ENCODE measurements at places on chromosomes 7 and 10.
A peak's percentile ranks its signal among the peaks of the same experiment; 100 is the strongest.

DNA sequence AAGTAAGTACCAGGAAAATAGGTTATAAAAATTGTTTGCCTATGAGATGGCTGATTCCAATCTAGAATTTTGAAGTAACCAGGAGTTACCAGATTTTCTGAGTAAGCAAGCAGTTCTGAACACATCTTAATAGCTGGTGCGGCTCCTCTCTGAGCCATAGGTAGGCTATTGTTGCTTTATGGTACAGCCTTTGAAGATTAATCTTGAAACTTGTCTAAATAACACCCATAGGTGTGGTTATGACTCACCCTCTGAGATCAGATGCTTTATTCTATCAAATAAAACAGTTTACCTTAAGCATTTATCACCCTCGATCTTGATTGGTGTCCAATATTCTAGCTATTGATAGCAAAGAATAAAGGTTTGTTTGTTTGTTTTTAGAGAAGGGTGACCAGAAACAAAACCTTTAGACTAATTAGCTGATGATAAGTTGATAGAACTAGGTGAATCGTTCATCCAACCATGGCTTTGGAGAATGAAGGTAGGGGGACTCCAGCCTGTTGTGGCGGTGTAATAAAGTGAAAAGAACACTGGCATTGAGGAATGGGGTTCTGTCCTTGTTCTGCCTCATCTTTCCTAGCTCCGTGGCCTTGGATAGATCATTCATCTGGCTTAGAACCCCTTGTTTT, 72.2 kb downstream of the VTI1A start:
- no peak for DNase-seq

DNA sequence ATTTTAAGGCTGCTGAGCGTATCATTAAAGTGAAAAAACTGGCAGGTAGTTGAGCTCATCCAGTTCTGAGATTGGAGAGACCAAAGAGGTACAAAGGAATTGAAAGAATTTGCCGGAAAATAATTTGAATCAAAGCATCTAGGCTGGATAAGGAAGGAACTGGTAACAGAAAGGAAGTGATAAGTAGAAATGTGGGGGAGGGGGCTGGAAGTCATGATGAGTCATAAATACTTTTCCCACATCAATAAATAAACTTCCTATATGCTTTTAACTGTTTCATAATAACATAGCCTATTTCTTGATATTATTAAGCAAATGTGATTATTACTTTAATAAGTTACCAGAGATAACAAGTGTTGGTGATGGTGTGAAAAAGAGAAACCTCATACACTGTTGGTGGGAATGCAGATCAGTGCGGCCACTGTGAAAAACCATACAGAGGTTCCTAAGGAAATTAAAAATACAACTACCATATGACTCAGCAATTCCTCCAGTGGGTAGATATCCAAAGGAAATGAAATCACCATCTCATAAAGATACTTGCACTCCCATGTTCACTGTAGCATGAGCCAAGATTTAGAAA, 27.0 kb downstream of the ZNF438 start:
- DNase-seq: no peak

- no peak for DNase-seq
These were observed 96.1 kb upstream of the PPP2R2D start for GRCh38 chr10:131804551-131805295.

- DNase-seq: no peak
These were observed 201.8 kb downstream of the CELF2 start for GRCh38 chr10:11219431-11219830.

GRCh38 chr7:108589874-108590273, 20.2 kb downstream of the DNAJB9 start:
- no peak for DNase-seq

- DNase-seq: peak; percentile 76
These were observed 639 bp downstream of the TSPAN13 start for GRCh38 chr7:16753932-16754855.

DNA sequence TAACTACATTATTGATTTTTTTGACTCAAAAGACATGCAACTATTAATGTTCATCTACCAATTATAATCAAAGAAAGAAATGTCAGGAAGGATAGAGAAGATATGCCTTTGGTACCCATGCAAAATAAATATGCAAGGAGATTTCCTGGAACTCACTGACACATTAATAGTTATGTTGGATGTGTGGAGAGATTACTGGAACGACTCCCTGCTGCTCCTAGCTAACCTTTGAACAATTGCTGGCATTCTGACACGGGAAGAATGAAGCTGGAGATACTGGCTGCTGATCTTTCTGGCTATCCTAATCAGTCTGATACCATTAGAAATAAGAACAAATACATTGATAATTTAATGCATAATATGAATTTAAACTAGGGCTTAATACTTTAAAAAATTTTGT, 507.9 kb upstream of the NRG3 start:
- DNase-seq: no peak

DNA sequence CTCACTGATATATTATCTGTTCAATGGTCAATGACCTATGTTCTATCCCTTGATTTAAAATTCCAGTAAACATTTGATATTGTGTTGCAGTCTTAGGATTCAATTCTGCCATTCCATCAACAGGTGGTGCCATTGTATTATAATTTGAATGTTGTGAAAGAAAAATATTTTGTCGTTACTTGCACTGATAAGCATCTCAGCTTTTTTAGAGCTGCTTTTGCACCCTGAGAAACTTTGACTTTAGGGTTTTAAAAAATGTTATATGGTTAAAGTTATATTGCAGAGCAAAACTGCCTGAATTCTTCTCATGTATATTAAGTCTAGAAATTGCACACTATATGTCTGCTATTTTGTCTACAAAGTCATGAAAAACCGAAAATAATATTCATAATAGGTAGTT, 18.8 kb upstream of the MINDY3 start:
- DNase-seq: peak; percentile 70

DNA sequence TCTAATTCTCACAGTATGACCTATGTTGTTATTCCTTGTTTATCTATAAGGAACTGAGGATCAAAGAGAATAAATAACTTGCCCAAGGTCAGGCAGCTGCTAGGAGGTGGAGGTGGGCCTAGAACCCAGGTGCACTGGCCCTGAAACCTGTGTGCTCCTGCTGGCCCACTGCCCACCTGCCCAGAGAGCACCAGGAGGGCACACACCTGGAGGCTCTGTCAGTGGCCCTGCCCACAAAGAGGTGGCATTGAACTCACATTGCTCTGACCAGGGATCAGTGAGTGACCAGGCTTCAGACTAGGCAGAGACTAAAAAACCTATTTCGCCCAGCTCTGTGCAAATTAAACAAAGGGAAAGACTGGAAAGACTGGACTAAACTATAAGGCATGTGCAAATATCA, 210.6 kb downstream of the TNS3 start:
- no peak for DNase-seq

- no peak for DNase-seq
These were observed 202.1 kb downstream of the PRPF18 start for GRCh38 chr10:13788711-13789447.

- peak; percentile 51 for DNase-seq
These were observed 77.5 kb upstream of the INSIG1 start for GRCh38 chr7:155219947-155220769.

DNA sequence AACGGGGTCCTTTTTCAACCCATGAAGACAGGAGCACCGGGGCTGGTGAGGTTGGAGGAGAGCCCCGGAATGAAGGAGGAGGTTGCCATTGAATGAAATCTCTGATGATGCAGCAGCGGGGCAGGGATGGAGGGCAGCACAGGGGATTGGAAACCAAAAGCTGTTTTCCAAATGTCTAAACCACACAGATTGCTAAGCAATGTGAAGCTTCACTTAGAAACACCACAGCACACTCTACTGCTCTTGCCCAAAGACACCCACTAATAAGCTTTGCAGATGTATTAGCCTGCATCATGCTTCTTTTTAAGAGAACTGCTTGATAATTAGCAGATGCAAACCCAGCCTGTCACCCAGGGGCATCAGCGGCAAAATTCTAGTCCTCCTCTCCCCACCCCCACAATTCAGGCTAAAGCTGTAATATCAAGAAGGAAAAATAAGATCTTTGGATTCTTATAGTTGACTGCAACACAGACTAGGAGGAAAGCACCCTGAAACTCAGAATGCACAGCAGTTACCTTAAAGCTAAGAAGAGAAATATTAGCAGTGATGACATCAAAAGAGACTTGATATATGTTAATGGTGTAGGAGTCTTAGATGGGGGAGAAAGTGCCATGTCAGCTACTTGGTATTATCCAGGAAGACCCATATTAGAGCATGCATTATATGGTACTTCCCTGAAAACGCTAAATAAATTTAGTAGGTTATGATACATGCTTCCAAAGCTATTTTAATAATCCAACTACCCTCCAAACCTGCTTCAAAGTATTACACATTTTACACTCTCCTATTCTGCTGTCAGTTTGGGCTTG, 666.7 kb downstream of the KCNMA1 start:
- DNase-seq: no peak

DNA sequence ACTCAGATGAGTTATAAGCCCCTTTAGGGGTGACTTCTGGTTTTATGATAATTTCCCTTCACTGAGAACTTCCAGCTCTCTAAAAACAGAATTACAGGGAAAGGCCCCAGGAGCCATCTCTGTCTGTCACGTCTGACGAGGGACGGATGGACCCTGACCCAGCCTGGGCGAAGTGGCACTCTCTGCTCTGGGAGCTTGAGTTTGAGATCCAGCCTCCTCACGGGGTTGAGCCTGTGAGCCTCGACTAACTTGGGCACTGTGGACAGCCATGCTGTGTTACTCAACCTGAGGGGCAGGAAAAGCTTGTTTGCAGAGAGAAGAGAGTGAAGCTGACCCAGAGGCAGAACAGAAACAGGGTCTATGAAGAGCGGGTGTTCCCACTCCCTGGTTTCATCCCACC, 54.6 kb upstream of the MNX1 start:
- no peak for DNase-seq

Measured in NCI-H1417 (cell line).